ENCODE measurements at places on chromosomes 13 and 19. TPM values are rescaled to one million over a fixed set of nuclear protein-coding genes. Genes with fewer than 3 reads are reported as not detected.

GRCh38 chr19:49447485-49448431 lies 3.9 kb downstream of the PIH1D1 start:
- peaks cover 17% of the 10 kb centered on the region for H3K4me1 ChIP-seq
- H3K36me3 ChIP-seq, result peaks cover 4% of the 10 kb centered on the region
- H3K4me3 ChIP-seq, result peak overlapping the region; percentile 49
- DNase-seq, result peak; percentile 97
- H3K27me3 ChIP-seq, result no peaks in the 10 kb centered on the region

GRCh38 chr19:6728346-6728745 lies 7.9 kb upstream of the C3 start:
- H3K27ac ChIP-seq, result no peak overlapping the region
- H3K27me3 ChIP-seq, result no peaks in the 10 kb centered on the region
- H3K4me3 ChIP-seq, result no peak overlapping the region
- peaks cover 15% of the 10 kb centered on the region for H3K4me1 ChIP-seq

- H3K4me3 ChIP-seq, result no peak overlapping the region
- H3K27ac ChIP-seq, result no peak overlapping the region
- H3K4me1 ChIP-seq, result no peaks in the 10 kb centered on the region
- H3K27me3 ChIP-seq, result no peaks in the 10 kb centered on the region
- no peaks in the 10 kb centered on the region for H3K36me3 ChIP-seq
These were observed 36.7 kb downstream of the DNAJC3 start for GRCh38 chr13:95713651-95714050.

- no peak overlapping the region for H3K4me3 ChIP-seq
- H3K4me1 ChIP-seq, result no peaks in the 10 kb centered on the region
- no peak overlapping the region for H3K27ac ChIP-seq
- H3K36me3 ChIP-seq, result peaks cover 12% of the 10 kb centered on the region
- DNase-seq, result no peak
These were observed 405.3 kb downstream of the PCDH20 start for GRCh38 chr13:61010358-61010757.

GRCh38 chr13:32428581-32429432 lies 877 bp upstream of the N4BP2L1 start:
- peaks cover 18% of the 10 kb centered on the region for H3K27me3 ChIP-seq
- H3K27ac ChIP-seq, result no peak overlapping the region
- peak overlapping the region; percentile 79 for H3K4me3 ChIP-seq
- no peak for DNase-seq
- H3K36me3 ChIP-seq, result no peaks in the 10 kb centered on the region

DNA sequence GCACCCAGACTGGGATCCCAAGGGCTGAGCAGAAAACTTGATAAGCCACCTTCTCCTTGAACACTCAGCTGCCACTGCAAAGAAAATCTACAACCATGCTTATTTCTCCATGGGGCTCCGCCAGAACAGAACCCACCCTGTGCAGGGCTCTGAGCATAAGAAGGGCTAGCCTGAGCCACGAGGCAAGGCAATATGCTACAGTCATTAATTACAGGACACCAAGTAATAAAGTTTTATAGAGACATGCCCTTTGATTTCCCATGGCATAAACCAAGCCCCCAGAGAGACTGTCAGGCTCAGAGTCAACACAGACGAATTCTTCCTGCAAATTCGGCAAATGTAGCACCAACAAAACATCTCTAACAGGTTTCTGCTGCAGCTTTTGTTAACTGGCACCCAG lies 5.7 kb downstream of the PEPD start:
- no peaks in the 10 kb centered on the region for H3K36me3 ChIP-seq
- no peaks in the 10 kb centered on the region for H3K27me3 ChIP-seq
- H3K4me1 ChIP-seq, result peaks cover 15% of the 10 kb centered on the region

- H3K27me3 ChIP-seq, result no peaks in the 10 kb centered on the region
- no peak for DNase-seq
- H3K4me1 ChIP-seq, result no peaks in the 10 kb centered on the region
These were observed 34.3 kb downstream of the RASA3 start for GRCh38 chr13:114097893-114098688.

DNA sequence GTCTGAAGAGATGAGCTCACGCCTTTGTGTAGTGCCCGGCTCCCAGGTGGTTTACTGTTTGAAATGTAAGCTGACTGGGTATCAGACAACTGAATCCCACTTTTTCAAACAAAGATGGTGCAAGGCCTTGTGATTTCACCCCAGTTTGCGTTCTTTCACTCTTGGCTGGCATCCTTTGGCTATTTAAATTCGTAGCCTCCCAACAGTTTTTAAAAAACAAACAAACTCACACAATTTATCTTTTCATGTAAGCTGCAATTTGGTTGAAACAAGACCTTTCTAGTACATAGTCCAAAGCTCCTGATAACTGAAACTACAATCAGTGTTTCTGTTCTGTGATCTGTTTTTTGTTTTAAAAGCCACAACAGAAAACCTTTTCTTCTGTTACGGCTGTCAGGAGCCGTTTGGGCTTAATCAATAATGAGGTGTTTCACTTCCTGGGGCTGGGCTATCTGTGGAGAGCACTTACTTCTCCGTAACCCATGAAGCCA lies 65.1 kb upstream of the NPAS1 start:
- DNase-seq, result no peak
- peak overlapping the region; percentile 84 for H3K27ac ChIP-seq
- H3K4me3 ChIP-seq, result no peak overlapping the region
- H3K4me1 ChIP-seq, result peaks cover 1% of the 10 kb centered on the region
- H3K36me3 ChIP-seq, result no peaks in the 10 kb centered on the region
- H3K27me3 ChIP-seq, result no peaks in the 10 kb centered on the region

- peak overlapping the region; percentile 83 for H3K4me3 ChIP-seq
- H3K27ac ChIP-seq, result no peak overlapping the region
- peak; percentile 61 for DNase-seq
- H3K4me1 ChIP-seq, result peaks cover 8% of the 10 kb centered on the region
These were observed 698 bp downstream of the KANK2 start for GRCh38 chr19:11196406-11197287.

DNA sequence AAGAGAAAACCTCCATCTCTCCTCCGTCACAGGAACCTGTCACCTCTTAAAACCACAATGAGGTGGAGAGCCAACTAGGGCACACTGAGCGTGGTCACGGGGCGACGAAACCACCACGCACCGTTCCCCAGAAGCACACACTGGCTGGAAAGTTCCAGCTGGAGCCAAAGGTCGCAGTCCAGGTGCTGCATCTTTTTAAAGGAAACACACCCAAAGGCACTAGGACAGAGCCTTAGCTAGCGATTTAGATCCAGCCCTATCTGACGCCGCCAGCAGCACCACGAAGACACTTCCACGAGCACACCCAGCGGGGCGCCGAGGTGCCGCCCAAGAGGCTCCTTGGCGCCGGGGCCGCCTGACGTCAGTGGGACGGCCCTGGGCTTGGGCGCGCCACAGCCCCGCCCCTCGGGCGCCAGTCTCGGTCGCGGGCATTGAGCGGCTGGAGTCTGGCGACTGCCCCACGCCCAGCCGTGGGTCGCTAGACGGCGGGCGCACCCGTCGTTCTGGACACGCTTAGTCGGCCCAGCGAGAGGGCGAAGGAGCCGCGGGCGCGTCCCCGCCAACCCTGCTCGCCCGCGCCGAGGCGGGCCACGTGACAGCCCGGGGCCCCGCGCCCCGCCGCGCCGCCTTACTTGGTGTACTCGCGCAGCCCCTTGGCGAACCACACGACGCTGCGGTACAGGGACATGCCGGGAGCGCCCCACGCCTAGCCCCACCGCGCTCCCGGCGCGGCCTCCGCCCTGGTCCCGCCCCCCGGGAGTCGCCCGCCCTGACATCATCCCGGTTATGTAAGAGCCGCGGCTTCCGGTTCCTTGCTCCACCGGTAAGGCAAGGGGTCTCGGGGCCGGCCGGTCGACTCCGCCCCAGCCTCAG lies at the start of gene DHRS12:
Gene DHRS12 (minus strand): TSS at position 742 of the 873 bp plus-strand sequence. CDS start 4,504 bp downstream, outside the sequence.
- H3K27ac ChIP-seq, result peak within 1 kb of the TSS; percentile 87
- no peaks in the 10 kb centered on the region for H3K27me3 ChIP-seq

The CPT1C gene
- 46.8 TPM for total RNA-seq

The APOC4 gene
- total RNA-seq, result not detected

The CD209 gene
- not detected for total RNA-seq

The LGALS14 gene
- not detected for total RNA-seq

The TPTE2 gene
- total RNA-seq, result not detected

All from GM23338 (cell line).